ENCODE measurements at places on chromosomes 6 and 20.

DNA sequence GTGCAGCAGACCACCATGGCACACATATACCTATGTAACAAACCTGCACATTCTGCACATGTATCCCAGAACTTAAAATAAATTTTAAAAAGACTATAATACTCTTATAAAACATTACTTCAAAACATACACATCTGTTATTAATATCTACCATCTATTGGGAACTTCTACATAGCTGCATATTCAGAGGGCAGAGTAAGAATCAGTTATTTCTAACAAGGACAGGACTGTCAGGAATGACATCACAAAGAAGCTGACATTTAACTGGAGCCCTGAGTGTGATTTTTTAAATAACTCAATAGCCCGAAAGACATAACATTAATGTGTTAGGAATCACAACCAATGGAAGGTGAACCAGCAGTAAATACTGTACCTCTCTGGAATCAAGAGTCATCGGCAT, 276.7 kb upstream of the ECI2 start:
- DNase-seq: no peak

GRCh38 chr6:35040398-35040797, 100.7 kb downstream of the TCP11 start:
- DNase-seq: no peak

DNA sequence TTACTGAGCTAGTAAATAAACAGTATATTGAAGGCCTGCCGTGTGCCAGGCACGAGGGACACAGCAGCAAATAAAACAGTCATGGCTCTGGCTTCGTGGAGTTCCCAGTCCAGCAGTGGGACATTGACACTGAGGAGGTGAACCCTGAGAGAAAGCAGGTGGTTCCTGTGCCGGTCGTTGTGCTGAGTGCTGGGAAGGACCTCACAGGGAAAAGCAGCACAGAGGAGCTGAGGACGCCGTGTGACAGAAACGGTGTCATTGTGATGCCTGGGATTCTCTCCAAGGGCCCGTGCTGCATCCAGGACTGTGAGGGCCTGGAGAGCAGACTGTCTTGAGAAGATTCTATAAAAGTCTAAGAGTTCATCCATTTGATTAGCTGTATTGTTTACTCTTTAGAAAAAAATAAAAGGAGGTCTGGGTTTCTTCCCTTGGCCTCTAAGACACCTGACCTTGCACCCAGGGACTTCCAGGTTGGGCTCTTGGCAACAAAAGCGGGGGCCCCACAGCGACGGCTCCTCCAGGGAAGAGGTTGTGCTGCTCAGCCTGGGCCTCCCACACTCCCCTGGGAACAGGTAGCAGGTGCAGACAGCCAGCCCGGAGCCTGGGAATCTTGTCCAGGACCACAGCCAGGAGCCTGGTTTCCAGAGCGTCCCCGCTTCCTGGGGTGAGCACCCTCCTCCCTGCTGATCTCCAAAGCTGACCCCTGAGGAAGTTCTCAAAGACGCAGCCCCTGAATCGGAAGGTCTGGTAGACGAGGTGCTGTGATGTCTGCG, 251.2 kb upstream of the PMEPA1 start:
- DNase-seq: no peak

DNA sequence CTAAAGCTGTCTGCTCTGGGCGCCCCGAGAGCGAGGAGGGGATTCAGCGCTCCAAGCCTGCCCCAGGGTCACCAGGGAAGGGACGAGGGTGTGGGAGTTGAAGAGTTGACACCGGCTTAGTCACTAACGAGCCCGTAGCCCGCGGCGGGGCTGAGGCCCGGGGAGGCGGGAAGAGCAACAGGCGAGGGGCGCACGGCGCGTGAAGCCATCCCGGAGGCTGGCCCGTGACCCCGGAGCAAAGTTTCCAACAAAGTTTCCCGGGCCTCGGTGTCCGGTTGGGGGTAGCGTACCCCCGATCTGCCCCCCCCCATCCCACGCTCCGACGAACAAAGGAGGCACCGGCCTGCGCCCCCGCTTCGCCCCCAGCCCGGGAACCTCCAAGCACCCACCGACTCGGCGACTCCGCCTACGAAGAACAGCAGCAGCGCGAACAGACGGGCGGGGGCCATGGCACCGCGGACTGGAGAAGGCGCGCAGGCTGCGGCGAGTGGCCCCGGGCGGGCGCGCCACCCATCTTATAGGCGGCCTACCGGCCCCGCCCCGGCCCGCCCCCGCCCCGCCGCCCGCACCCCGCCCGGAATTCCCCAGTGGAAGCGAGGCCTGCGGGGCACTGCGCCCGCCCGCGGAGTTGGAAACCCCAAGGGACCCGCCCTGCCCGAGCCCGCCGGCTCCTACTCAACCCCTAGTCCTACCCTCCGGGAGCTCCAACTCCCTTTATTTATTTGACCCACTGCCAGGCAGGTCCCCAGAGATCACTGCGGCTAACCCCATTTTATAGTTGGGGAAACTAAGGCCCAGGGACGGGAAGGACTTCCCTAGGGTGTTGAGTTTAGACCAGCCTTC, at the start of gene SDC4:
SDC4 (minus strand) TSS at position 489 of the 843 bp plus-strand sequence; CDS start at position 449, 40 bp downstream.
- peak; percentile 66 for DNase-seq
